T-helper 22 cell (primary cell): ENCODE measurements at places on chromosomes 1 and 21.
A peak's percentile ranks its signal among the peaks of the same experiment; 100 is the strongest.

DNA sequence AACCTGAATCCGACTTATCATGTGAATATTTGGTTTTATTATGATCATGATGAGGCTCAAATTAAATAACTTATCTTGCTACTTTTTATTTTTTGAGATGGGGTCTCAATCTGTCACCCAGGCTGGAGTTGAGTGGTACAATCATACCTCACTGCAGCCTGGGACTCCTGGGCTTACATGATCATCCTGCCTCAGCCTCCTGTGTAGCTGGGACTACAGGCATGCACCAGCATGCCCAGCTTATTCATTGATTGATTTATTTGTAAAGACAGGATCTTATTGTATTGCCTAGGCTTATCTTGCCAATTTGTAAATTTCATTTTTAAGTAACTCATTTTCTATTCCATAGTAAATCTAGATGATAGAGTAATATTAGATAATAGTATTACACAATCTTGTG lies 84.3 kb downstream of the COL11A1 start:
- DNase-seq: no peak

DNA sequence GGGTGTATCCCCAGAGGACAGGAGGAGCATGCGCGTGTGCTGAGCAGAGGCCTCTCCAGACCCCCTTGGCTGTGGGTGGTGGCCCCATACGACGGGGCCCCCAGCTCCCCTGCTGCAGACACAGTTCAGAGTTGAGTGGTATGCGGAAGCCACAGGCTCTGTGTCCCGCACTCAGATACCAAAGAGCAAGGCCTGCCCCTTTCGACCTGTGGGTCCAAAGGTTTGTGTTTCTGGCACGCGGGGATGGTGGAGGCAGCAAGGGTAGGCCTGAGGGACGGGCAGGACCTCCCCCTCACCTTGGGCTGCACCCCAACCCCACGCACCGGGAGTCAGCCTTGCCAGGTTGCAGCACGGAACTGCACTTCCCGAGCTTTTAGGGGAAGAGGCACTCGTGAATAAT lies at the start of gene KCNAB2:
Gene KCNAB2, plus strand, starts transcription at position 328 of the 400 bp plus-strand sequence. CDS start 5,649 bp downstream, outside the sequence.
- no peak for DNase-seq

DNA sequence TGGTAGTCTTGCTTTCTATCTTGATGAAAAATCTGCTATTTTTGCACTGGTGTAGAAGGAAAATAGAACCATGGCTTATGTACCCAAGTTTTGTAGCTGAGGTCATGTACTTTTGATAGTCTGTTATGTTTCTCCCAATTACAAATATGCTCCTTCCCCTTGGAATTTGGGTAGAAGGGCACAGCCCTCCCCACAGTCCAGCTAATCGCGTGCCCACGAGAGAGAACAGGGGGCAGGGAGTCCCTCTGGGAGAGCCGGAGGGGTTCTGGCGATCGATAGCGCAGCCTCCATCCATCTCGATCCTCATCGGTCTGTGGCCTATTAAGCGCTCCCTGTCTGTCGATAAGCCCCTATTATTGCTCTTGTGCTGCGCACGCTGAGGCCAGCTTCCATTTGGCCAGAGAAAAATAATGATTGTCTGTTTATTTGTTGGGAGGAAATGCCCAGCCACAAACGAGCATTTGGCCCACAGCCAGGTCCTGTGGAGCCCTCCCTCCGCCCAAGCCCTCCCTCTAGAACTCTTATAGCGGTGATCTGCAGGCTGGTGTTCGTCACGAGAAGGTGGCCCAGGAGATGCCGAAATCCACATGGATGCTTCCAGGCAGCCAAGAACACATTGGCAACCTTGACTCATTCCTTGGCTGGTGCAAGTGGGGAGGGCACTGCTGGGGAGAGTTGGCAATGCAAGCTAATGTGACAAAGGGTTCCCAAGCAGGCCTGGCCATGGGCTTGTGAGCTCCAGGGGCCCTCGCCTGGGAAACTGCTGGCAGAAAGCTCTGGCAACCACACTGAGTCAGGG lies 134.7 kb upstream of the TNR start:
- DNase-seq: no peak

- DNase-seq: no peak
Measured at GRCh38 chr21:36388096-36388495, 2.9 kb downstream of the CHAF1B start.

GRCh38 chr1:173749137-173749536 lies 34.4 kb downstream of the KLHL20 start:
- no peak for DNase-seq

DNA sequence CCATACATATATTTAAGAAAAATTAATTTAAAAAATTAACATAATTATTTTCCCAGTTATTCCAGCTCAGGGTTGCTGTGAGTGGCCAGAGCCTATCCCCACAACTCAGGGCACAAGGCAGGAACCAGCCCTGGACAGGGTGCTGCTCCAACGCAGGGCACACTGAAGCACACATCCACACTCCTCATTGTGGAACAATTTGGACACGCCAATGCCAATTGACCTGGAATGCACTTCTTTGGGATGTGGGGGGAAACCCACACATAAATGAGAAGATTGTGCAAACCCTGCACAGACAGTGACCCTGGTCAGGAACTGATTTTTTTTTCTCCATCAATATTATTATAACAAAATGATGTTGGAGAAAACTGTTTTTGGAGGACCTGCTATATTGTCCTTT lies 23.4 kb downstream of the SAMSN1 start:
- DNase-seq: no peak

- no peak for DNase-seq
Measured at GRCh38 chr1:244937099-244937498, 72.8 kb upstream of the HNRNPU start.

DNA sequence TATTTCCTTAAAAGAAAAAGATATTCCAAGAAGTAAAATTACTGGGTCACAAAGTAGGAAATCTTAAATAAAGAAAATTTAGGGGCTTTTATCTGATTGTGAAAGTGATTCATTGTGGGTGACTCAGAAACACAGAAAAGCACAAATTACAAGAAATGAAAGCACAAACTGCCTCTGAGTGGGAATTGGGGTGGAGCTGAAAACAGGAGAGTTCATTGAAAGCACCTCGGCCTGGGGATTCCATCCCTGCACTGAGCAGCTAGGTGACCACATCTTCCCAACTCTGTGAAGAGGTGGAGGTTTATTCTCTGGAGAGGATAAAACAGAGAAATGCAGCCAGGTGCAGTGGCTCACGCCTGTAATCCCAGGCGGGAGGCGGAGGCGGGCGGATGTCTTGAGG lies 7.4 kb downstream of the GJA4 start:
- DNase-seq: no peak

DNA sequence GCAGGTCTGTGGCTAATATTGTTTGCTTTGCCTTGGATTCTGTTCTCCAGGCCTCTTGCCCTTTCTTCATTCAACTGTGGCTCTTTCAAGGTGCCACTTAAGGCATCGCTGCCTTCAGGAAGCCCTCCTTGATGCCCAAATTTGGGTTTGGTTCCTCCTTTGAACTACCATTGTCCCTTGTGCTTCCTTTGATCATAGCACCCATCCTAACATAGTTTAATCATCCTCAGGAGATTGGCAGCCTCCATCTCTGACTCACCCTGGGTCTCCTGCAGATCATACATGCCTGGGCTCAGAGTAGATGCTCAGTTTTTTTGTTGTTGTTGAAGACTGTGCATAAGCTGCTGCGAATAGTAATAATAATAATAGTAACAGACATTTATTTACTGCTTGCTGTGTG lies 54.4 kb upstream of the ACOT11 start:
- DNase-seq: no peak

DNA sequence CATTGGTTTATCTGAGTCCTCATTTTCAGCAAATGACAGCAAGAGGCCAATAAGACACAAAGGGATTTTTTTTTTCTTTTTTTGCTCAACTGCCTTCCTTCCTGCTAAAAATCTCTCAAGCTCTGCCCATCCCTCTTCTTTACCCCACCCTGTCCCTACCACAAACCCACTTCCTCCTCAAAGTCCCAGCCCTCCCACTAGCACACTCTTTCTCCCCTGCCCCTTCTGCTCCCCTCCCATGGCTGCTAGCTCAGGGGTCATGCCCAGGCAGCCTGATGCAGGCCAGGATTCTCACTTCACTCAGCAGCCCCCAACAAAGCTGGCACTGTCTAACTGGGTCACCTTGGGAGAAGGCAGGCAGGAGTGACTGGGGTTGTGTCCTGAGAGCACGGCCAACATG lies 28.8 kb upstream of the PPP2R5A start:
- peak; percentile 11 for DNase-seq

GRCh38 chr1:1599030-1599934 lies 653 bp downstream of the FNDC10 start:
- no peak for DNase-seq

- DNase-seq: no peak
Measured at GRCh38 chr1:47725992-47726855, 271.0 kb downstream of the TRABD2B start.

DNA sequence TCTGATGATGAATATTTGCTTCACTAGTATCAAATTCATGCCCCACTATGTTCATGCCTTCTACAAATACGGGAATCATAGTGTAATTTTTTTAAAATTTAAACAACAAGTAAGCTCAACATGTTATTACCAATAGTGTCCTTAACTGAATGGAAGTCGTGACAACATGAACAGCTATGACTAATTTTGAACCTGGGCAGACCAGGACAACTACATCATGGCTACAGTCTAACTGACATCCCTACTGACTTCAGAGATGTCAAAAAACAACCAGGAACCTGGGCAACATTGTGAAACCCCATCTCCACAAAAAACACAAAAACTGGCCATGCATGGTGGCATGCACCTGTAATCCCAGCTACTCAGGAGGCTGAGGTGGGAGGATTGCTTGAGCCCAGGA lies 33.5 kb upstream of the RAP1A start:
- no peak for DNase-seq
